ENCODE measurements at places on chromosomes 6 and 20.

DNA sequence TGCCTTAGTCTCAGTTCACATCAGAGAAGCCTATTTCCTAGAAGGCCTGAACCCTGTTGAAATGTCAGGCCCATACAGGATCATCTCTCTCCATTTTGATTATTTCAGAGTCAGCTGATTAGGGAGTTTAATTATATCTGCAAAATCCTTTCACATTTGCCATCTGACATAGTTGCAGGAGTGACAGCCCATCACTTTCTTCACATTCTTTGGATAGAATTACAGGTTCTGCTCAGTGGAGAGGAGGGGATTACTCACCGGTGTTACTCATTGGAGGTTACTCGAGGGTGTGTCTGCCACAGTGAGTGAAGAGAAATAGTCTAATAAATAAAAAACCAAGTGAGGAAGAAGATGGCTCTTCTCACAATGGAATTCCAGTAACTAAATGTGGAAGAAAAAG, 216.8 kb downstream of the TMEM242 start:
- peak; percentile 89 for DNase-seq

GRCh38 chr6:91606148-91606901, 1019.5 kb upstream of the MAP3K7 start:
- no peak for DNase-seq

- DNase-seq = peak; percentile 41
Measured at GRCh38 chr6:108755257-108756240, 92.7 kb upstream of the ARMC2 start.

- DNase-seq = no peak
Measured at GRCh38 chr6:87699576-87699975, 2.5 kb downstream of the AKIRIN2 start.

DNA sequence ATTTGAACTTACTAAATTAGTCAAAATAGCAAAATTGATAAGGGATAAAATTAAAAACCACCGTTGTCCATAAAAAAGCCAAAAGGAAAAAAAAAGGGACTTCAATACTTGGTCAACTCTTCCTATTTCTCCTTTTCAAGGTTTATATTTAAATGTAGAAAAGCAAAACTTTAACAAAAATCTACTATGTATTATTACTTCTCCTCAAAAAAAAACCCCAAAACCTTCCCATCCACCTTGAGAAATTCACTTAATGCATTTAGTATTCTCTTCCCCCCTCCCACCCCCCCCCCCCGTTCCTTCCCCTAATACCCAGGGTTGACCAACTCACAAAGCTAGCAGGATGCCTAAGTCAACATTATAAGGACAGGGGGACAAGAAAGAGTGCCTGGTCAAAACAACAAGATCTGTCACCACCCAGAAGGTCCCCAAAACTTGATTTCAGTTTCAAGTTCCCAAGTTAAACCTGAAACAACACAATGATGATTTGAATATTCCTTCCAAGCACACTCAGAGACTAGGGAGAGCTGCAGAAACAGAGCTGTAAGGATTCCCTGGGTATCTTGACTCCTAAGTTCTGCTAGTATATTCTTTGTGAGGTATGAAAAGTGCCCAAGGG, 14.6 kb downstream of the GMDS start:
- DNase-seq = no peak

- no peak for DNase-seq
Measured at GRCh38 chr20:21808863-21809664, 103.6 kb downstream of the PAX1 start.

DNA sequence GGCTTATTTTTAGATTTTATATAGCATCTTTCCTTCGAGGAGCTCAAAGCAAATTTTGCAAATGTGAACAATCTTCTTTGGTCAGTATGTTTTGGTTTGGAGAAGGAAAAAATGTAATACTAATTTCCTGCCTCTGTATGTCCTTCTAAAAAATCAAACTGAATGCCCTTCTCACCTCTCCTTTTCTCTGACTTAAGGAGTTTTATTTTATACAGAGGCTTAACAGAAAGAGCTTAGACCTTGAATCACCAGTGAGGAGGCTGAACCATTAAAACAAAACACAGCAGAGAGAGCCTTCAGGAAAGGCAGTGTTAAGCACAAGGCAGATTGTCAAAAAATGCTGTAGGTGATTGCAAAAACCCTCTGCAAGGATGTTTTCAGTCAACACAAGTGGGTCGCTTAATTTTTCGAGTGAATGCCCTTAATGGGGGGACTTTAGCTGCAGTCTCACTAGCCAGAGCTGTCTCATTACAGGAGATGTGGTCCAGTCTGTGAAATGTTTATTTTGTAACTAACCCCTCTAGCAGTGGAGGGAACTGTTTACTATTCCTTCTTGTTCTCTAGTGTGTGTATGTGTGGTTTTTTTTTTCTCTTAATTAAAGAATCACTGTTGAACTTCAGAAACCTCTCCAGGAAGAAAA, 481.3 kb upstream of the CITED2 start:
- no peak for DNase-seq

DNA sequence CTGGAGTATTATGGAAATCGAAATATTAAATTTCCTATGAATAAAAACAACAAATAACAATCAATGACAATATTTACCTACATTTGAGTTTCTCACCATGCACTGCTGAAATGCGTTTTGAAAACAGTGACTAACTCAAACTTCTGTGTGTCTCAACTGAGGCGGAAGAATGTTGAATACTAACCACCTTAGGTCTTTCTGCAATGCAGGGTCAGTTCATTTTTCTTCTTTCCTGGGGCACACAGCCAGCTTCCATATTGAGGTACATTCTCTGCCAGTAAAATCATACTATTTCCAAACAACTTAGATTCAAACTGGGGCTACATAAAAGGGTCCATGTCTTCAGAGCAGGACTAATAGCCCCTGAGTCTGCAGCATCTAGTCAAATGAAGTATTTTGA, 310.1 kb downstream of the UTRN start:
- DNase-seq = no peak

DNA sequence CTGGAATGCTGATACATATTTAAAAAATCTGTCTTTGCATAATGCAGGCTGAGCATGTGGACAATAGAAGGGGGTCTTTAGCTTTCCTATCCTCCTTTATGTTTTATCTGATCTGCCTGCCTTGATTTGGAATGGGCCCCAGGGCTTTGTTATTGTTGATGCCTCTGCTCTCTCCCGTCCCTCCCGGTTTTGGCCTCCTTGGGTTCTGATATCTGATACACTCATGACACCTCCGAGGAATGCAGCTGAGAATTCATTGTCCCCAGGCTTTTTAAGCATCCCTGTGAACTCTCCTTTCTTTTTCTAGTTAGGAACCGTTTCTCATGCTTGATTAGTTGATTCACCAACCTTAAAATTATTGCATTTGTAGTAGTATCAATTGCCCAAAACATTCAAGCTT, 185.5 kb upstream of the RALGAPA2 start:
- no peak for DNase-seq

DNA sequence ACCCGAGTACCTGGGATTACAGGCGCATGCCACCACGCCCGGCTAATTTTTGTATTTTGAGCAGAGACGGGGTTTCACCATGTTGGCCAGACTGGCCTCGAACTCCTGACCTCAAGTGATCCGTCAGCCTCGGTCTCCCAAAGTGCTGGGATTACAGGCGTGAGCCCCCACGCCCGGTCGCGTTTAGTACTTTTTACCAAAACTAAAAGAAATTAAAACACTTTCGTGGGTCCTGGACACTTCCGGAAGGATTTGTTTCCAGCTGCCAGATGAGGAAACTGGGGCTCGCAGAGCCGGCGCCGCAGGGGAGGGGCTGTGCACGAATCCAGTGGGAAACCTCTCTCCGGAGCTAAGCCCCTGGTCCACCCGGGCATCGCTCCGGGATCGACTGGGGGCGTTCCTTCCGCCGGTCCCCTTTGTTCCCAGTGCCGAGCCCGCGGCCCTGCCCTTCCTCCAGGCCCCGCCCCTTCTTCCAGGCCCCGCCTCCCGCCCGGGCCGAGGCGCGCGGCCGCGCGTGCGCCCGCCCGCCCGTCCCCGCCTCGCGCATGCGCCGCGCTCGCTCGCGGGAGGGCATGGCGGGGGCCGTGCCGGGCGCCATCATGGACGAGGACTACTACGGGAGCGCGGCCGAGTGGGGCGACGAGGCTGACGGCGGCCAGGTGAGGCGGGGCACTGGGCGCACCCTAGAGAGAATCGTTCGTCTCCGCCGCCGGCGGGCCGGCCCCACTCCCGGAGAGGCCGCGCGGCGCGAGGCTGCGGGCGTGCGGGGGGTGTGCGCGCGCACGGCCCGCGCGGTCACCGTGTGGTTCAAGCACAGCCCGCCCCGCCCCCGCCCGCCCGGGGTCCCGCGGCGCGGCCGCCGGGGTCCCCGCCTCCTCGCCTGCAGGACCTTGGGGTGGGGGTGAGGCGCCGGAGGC, at the start of gene NELFCD:
TSS of gene NELFCD (plus strand) at position 546 of the 917 bp plus-strand sequence. CDS start at position 600, 54 bp downstream.
- peak; percentile 79 for DNase-seq

DNA sequence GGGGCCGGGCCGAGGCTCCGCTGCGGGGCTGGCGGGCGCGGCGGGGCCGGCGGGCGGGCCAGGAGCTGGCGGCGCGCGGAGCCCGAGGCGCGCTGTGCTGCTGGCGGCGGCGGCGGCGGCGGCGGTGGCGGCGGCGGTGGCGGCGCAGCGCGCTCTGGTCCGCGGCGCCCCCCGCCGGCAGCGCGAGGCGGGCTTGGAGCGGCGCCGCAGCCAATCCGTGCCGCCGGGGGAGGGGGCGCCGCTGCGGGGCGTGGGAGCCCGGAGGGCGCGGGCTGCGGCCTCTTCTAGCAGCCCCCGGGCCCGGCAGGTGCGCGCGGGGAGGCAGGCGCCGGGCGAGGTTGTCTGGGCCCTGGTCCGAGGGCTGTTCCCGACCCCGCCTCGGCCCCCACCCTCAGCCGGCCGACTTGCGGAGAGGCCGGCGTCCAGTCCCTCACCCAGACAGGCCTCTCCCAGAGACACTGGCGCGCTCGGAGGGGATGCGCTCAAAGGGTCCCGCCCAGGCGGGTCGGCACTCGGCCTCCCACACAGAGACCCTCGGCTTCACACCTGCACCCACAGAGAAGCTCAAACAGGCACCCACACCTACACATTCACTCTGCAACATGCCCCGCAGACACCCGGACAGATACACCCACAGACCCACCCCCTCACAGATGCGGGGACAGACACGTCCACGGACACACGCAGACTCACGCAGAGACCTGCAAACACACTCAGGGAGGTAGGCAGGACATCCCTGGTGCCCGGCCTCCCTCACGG, at the start of gene RIMS4:
TSS of gene RIMS4 (minus strand) at position 156 of the 759 bp plus-strand sequence. CDS start 275 bp downstream, outside the sequence.
- DNase-seq = peak; percentile 6

DNA sequence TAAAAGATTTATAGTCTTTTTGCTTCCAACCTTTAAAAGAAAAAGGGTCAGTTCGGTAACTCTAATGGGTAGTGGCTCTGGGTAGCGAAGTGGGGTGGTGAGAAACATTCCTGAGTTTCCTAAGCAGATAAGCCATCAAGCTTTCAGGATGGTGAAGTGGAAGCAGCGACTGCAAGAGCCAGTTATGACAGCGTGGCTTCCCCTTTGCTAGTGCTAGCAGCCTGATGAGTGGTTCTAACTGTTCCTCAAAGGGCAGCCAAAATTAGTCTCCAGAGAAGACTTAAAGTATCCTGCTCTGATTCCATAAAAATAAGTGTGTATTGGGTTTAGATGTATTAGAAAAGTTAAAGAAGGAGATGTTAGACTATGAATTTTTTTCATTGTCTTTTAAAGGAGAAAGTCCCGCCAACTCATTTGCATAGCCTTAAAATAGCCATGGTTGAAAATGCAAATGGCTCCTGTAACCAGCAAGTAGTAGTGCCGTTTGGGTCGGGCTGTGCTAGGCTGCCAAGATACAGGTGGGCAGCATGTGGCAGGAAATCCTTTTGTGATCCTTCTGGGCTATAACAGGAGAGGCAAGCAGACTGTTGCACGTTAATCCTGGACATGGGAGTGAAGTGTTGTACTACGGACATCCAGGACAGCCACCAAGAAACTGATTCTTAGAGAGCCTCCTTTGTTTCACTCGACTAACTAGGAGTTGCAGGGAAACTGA, 18.0 kb downstream of the ELOVL2 start:
- DNase-seq = no peak

DNA sequence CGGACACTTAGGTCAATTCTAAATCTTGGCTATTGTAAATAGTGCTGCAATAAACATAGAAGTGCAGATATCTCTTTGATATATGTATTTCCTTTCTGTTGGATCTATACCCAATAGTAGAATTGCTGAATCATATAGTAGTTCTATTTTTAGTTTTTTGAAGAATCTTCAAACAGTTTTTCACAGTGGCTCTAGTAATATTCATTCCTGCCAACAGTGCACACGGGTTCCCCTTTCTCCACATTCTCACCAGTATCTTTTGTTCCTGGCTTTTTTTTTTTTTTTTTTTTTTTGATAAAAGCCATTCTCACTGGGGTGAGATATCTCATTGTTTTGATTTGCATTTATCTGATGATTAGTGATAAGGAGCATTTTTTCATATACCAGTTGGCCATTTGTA, 1.8 kb upstream of the FBXL4 start:
- DNase-seq = no peak

GRCh38 chr6:143549949-143550268, 38.4 kb upstream of the FUCA2 start:
- DNase-seq = no peak

DNA sequence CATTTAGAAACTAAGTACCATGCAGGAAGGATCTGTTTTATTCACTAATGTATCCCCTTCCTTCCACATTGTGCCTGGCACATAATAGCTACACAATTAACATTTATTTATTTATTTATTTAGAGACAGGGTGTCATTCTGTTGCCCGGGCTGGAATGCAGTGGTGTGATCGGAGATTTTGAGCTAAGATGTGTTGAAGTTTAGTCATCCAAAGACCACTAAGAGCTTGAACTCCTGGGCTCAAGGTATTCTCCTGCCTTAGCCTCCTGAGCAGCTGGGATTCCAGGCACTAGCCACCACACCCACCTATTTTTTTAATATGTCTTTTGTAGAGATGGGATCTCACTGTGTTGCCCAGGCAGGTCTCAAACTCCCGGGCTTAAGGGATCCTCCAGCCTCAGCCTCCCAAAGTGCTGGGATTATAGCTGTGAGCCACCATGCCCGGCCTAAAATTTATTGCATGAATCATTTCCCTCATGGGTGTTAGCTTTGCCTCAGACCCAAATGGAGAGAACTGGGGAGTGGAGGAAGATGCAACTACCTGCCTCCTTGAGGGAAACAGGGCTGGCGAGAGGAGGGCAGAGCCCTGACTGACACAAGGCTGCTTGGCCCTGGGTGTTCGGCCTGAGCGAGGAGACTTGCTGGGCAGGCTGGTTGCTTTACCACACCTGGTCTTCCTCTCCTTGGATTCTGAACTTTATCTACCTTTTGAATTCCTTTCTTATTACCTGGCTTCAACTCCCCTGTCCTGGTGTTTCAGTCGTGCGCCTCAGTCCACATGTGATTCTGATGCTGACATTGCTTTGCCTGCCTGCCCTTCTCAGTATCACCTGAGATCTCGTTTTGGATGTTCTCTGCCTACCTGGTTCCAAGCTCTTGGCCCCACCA, 1.7 kb upstream of the DYNLT1 start:
- DNase-seq = peak; percentile 91

DNA sequence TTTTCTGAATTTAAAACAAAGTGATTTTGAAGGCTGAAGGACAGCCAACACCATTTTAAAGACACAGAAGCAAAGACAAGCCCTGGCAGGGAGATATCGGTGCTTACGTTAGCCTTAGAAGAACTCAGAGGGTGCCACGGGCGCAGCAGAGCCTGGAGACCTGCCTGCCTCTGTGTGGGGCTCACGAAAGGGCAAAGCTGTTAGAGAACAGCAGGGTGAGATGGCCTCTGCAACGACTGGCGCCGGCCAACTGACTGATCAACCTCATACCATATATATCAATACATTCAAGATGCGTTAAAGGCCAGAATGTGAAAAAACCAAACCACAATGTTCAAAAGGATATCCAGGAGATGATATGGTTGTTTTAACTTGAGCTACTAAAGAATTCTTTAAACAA, 151.0 kb upstream of the RPS6KA2 start:
- no peak for DNase-seq
